Glomerular endothelial cell (primary cell): ENCODE measurements at places on chromosomes 6 and 20. TPM values are rescaled to one million over a fixed set of nuclear protein-coding genes. Genes with fewer than 3 reads are reported as not detected.
A peak's percentile ranks its signal among the peaks of the same experiment; 100 is the strongest.

DNA sequence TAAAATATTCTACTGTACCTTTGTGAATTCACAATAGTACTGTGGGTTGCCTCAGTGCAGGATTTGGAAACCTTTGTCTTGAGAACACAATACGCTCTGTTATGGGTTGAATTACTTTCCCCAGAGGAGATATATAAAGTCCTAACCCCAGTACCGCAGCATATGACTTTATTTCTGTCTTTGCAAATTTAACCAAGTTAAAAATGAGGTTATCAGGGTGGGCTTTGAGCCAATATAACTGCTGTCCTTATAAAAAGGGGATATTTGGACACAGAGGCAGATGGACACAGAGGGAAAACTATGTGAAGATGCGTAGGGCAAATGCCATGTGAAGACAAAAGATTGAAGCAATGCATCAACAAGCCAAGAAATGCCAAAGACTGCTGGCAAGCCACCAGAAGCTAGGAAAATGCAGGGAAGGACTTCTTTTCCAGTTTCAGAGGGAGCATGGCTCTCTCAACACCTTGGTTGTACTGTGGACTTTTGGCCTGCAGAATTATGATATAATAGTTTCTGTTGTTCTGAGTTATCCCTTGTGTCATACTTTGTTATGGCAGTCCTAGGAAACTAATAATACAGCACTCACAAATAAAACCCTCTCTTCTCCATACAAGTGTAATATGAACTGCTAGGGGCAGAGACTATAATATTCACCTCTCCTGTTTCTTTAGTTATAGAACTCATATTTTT is 292.6 kb upstream of the SPTLC3 start:
- no peak for DNase-seq

- DNase-seq = no peak
Observed at GRCh38 chr6:157188213-157188612, 135.1 kb downstream of the TMEM242 start.

- DNase-seq = no peak
Observed at GRCh38 chr20:5000263-5001173, 792 bp downstream of the SLC23A2 start.

GRCh38 chr6:12420626-12421025 is 130.5 kb downstream of the EDN1 start:
- DNase-seq = no peak

The FABP7 gene
- total RNA-seq = not detected in 2 replicates

The ARFRP1 gene
- total RNA-seq = 41.8 and 55.7 TPM in 2 replicates

- no peak for DNase-seq
Observed at GRCh38 chr6:115972679-115973078, 88.0 kb downstream of the FRK start.

GRCh38 chr20:62480318-62480717 is 4.5 kb upstream of the GATA5 start:
- DNase-seq = no peak

DNA sequence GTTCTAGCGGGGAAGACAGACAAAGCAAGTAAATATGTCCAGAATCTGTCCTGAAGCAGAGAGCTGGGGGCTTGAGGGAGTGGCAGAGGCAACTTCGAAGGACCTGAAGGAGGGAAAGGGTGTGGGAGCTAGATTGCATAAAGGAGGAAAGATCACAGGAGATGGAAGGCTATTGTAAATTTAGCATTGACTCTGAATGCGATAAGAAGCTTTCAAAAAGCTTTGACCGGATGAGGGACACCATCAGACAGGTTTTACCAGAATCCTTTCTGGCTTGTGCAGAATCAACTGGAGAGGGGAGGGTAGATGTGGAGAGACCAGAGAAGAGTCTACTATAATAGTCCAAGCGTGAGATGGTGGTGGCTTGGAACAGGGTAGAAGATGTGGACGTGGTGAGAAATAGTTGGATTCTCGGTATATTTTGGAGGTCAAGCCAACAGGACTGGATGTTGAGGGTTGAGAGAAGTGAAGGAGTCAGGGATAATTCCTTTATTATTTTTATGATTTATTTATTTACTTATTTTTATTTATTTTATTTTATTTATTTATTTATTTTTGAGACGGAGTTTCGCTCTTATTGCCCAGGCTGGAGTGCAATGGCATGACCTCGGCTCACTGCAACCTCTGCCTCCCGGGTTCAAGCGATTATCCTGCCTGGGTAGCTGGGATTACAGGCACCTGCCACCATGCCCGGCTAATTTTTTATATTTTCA is 19.9 kb upstream of the RIPOR3 start:
- DNase-seq = no peak

- DNase-seq = no peak
Observed at GRCh38 chr20:47250360-47250759, 106.1 kb downstream of the ZMYND8 start.

GRCh38 chr20:10990625-10991382 is 317.0 kb upstream of the JAG1 start:
- no peak for DNase-seq

DNA sequence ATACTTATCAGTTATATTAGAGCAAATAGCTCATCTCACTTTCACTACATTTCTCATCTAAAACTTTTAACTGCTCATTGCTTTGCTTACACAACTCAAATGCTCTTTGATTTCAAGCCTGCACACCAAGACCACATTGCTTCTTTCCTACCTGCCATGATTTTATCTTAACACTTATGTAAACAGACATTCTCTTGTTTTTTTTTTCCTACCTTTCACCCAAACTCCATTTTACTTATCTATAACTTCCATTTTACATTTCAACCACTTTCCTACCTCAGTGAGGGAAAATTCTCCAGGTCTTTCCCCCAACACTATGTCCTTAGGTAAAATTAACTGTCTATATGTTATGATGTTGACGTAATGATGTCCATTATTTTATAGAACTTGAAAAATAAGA is 24.0 kb downstream of the REPS1 start:
- DNase-seq = no peak

- peak; percentile 34 for DNase-seq
Observed at GRCh38 chr6:159726255-159726917, 920 bp upstream of the WTAP start.

The BMP5 gene
- not detected in 2 replicates for total RNA-seq

- peak; percentile 9 for DNase-seq
Observed at GRCh38 chr20:46520976-46521579, 7.7 kb upstream of the ZNF334 start.

- no peak for DNase-seq
Observed at GRCh38 chr6:155544677-155545076, 89.0 kb upstream of the NOX3 start.

The LY6G6C gene
- total RNA-seq = not detected in 2 replicates

DNA sequence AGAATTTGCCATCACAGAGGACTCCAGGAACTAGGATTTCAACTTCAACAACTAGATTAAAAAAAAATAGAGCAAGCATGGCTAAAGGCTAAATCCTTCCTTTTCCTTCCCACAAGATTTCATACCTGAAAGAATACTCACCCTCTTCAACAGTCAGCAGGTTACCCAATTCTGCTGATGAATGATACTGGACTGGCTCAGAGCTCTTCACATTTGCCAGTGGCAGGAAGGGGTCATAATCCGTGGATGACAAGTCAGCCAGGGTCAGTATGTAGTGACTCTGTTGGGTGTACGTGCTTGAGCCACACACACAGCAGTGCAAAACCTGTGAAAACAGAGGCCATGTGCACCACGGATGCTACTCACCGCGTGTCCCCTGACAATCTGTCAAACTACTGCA is 152.9 kb downstream of the INSM1 start:
- DNase-seq = no peak

The LGSN gene
- total RNA-seq = not detected in 2 replicates

The ENPP1 gene
- total RNA-seq = 0.53 and 1.2 TPM in 2 replicates

DNA sequence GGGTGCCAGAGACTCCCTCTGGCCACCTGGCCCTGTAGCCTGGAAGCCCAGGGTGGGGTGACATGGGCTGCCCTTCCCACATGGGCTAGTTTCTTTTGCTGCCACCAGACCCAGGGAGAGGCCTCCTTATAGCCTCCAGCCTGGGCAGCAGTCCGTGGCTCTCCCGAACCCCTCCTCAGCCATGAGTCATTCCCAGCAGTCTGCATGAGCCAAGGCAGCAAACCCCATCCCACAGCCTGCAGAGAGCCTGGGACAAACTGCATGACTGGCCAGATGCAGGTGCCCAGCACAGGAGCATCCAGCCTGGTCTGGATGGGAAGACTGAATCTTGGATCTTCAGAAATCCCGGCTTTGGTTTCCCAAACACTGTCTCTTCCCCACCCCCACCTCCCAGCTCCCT is 75.7 kb downstream of the MRPL14 start:
- DNase-seq = no peak

The MOCS3 gene
- total RNA-seq = 5.6 and 6.5 TPM in 2 replicates

- DNase-seq = no peak
Observed at GRCh38 chr6:20414711-20415110, 13.0 kb downstream of the E2F3 start.

GRCh38 chr20:63387917-63388316 is 26.8 kb upstream of the CHRNA4 start:
- DNase-seq = no peak

DNA sequence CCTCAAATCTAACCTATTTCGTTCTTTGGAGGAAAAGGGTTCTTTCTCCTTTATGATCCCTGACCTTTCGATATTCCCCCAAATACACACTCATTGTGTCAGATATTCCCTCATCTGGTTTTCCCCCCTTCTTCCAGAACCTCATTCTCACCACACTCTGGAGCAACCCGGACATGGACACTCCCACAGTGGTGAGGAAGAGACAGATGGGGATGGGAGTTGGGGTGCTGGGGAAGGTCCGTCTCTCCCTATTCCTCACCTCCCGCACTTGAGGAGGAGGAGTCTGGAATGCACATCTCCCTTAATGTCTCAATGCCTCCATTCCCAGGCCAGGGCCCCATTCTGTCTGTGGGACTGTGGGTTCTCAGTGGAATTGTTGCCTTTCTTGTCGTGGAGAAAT is 1.3 kb downstream of the SLC39A7 start:
- no peak for DNase-seq

GRCh38 chr6:31970604-31971271 is 1.2 kb downstream of the DXO start:
- no peak for DNase-seq

The SLC2A4RG gene
- 44.2 and 81.2 TPM in 2 replicates for total RNA-seq

GRCh38 chr20:20018366-20018765 is 1.2 kb downstream of the NAA20 start:
- no peak for DNase-seq

- DNase-seq = no peak
Observed at GRCh38 chr6:122416825-122417224, 17.4 kb downstream of the HSF2 start.

The LAMA2 gene
- 0.24 and 0.58 TPM in 2 replicates for total RNA-seq

GRCh38 chr20:31537116-31537871 is 23.1 kb downstream of the HM13 start:
- no peak for DNase-seq

DNA sequence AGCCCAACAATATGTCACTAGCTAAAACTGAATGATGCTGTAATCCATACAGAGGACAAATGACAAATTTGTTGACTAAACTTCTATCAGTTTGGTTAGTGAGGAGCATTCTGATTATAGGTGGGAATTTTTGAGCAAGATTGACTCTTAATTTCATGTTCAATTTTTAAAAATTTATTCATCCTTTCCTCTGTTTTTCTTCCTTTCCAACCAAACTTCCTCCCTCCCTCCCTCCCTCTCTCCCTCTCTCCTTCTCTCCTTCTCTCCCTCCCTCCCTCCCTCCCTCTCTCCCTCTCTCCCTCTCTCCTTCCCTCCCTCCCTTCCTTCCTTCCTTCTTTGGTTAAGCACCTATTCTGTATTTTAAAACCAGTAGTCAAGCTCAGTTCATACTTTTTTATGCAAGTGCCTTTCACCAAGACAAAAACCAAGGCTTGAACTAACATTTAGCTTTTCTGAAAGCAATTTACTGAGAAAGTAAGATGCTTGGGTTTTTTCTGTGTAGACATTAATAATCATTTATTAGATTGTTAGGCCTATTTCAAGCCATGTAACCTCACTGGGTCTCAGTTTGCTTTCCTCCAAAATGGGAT is 112.3 kb downstream of the TSHZ2 start:
- no peak for DNase-seq

GRCh38 chr6:165571721-165572132 is 91.3 kb downstream of the PDE10A start:
- no peak for DNase-seq

- DNase-seq = no peak
Observed at GRCh38 chr20:63290677-63291472, 2.1 kb upstream of the COL20A1 start.

The OSER1 gene
- 25.6 and 33.9 TPM in 2 replicates for total RNA-seq

DNA sequence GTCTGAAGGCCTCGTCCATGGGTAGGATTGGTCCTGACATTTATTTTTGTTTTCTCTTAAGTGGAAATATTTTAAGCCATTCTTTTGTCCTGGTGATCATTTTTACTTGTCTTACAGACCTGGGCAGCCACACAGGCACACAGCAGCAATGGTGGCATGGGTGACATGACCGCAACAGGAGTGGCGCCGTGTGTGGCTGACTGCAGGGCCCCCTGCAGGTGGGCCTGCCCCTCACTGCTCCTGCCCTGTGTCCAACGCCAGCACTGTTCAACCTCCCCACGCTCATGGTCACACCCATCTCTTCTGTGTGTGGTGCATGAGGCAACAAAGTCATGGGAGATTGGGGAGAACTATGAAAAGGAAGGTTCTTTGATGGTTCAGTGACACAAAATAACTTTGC is 151.9 kb downstream of the MYLK4 start:
- no peak for DNase-seq

DNA sequence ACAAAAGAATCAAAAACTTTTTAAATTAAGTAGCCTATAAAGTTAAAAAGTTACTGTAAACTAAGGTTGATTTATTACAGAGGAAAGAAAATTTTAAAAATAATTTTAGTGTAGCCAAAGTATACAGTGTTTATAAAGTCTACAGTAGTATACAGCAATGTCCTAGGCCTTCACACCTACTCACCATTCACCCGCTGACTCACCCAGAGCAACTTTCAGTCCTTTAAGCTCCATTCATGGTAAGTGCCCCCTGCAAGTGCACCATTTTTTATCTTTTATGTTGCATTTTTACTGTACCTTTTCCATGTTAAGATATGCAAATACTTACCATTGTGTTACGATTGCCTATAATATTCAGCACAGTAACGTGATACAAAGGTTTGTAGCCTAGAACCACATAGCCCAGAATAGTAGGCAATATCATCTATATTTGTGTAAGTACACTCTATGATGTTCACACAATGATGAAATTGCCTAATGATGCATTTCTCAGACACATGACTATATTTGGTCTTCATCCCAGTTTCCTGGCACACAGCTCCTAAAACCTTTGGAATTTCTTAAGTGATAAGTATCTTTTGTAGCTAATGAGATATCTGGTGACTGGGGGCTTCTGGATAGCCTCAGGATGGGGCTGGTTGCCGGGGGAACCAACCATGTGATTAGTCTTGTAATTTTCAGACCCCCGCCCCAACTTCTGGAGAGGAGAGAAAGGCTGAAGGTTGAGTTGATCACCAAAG is 111.0 kb downstream of the MRPL14 start:
- DNase-seq = no peak

DNA sequence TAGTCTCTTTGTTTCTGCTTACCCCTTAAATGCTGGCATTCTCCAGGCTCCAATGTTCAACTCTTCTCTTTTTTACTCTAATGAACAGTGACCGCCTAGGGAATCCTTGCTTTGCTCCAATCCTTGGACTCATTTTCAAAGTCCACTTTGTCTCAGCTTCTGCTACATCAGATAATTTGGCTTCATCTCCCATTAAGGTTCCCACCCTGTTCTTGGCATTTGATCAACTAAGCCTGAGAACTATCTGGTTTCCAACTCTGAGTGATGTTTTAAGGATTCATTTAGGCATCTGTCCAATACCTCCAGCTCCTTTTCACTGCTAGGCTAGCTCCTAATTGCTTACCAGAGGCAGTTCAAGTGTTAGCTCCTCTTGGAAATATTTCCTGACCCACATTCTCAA is 64.9 kb downstream of the ME1 start:
- DNase-seq = no peak

GRCh38 chr6:143329323-143329722 is 121.2 kb downstream of the ADAT2 start:
- DNase-seq = no peak

GRCh38 chr20:48945840-48946514 is 24.5 kb downstream of the ARFGEF2 start:
- DNase-seq = no peak
